ENCODE measurements at places on chromosomes 7 and 10.
A peak's percentile ranks its signal among the peaks of the same experiment; 100 is the strongest.

- DNase-seq = no peak
Observed at GRCh38 chr10:22959292-22959691, 31.4 kb downstream of the ARMC3 start.

DNA sequence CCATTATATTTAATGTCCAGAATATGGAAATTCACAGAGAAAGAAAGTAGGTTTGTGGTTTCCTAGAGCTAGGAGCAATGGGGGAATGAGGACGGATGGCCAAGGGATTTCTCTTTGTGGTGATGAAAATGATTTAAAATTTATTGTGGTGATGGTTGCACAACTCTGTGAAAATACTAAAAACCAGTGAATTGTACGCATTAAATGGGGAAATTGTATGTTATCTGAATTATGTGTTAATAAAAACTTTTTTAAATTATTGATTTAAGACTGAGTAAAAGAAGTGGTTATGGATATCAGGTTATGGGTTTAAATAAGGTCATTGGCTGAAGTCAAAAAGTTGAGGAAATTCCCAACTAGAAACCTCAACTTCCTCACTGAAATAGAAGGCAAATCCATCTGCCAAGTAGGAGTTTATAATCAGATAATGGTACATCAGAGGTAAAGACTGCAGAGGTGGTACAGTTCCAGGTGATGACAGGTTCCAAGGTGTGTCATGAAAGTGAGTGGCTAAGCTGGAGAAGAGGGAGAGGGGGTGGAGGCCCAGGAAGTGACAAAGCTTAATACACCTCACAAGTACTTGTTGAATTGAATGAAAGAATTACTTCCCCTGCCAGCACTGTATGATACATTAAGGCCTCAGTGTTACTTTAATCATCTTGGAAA is 68.9 kb upstream of the CCDC71L start:
- no peak for DNase-seq

GRCh38 chr10:94549221-94549620 is 3.6 kb downstream of the HELLS start:
- DNase-seq = no peak

- no peak for DNase-seq
Observed at GRCh38 chr7:52961084-52961483, 74.3 kb upstream of the POM121L12 start.

- no peak for DNase-seq
Observed at GRCh38 chr10:72263613-72264241, 10.0 kb upstream of the DDIT4 start.

GRCh38 chr10:48805411-48805810 is 120.7 kb downstream of the WDFY4 start:
- DNase-seq = no peak

DNA sequence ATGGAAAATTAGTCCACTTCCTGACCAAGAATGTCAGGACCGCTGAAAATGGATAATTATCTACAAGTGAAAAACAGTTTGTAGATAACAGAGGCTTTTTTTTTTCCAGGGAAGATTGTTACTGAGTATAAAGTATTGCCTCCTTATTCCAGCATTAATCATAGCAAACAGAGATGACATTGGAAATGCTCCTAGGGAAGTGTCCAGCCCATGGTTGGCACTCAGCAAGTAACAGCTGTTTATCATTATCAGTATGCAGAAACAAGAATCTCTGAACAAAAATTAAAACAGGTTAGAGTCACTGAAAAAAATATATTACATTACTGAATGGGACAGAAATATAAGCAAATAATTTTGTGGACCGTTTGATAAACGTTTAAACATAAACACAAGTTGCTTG is 14.6 kb downstream of the FGL2 start:
- DNase-seq = no peak

DNA sequence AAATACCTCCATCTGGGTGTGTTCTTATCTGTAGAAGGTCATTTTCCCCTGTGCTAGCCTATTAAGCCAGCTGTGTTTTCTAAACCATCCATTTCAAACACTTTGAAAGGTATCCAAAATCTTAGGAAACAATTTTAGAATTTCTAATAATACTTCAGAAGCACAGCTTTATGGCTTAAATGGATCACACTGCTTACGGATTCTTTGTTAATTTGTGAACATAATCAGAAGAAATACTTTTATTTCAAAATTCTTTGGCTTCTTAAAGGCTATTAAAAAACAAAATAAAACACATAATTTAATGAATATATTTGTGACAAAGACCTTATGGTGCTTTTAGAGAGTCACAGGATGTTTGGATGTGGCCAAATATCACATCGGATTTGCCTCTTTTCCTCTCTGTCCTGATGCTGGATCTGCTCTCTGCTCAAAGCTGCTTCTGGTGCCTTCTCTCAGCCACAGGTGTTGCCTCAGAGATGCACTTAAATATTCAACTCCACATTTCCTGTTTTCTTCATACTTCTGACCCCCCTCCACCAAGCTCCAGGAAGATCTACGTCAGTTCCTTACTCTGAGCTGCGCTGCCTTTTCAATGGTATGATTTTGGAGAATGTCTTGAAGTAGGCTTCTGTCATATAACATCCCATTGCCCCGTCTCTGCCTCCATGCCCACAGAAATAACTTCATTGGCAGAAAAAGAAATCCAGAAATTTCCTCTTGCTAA is 230.6 kb downstream of the MLLT10 start:
- no peak for DNase-seq

- DNase-seq = no peak
Observed at GRCh38 chr7:149790146-149790548, 16.8 kb upstream of the ZNF467 start.

DNA sequence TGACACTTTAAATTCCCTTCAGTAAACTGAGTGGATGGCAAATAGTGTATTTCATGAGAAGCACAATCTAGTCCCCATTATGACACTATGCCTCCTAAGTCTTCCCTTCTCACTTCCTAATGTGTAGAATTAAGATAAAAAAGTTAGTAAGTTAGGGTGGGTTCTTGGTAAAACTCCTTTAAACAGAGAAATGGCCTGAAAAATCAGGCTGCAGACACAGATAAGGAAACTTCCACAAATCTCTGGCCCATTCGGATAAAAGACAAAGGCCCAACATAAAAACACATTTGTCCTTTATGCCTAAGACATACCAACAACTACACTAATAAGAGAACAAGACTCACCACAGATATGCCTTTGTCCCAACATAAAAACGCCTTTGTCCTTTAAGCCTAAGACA is 21.5 kb downstream of the AKR1C8 start:
- DNase-seq = no peak

GRCh38 chr10:58725901-58726300 is 213.2 kb downstream of the BICC1 start:
- DNase-seq = no peak

DNA sequence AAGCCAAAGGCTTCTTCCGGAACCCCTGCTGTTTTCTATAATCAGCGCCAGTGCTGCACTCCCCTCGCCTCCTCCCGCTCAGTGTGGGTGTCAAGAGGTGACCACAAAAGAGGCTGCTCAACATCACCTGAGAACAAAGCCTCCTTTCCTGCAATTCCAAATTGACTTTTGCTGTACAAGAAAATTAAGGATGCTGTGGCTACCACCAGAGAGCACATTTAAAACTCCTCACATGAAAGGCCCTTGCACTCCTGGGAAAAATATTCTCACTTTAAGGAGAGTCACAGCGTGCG is 96.4 kb downstream of the HIPK2 start:
- no peak for DNase-seq

DNA sequence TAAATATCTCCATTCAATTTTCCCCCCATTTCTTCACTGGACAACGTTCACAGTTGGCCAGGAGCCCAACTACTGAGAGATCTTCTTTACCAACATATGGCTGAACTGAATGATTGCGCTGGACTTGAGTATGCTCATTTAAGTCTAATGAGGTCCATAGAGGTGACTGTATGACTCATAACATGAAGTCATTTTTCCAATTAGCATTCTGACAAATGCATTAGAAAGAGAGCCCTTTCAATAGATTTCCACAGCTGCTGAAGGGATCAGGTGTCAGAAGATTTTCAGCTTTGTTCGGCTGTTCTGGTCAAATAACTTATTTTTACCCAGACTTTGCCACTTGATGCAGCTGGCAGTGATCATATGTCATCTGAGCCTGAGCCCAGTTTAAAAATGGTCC is 438.0 kb downstream of the ETV1 start:
- DNase-seq = no peak

DNA sequence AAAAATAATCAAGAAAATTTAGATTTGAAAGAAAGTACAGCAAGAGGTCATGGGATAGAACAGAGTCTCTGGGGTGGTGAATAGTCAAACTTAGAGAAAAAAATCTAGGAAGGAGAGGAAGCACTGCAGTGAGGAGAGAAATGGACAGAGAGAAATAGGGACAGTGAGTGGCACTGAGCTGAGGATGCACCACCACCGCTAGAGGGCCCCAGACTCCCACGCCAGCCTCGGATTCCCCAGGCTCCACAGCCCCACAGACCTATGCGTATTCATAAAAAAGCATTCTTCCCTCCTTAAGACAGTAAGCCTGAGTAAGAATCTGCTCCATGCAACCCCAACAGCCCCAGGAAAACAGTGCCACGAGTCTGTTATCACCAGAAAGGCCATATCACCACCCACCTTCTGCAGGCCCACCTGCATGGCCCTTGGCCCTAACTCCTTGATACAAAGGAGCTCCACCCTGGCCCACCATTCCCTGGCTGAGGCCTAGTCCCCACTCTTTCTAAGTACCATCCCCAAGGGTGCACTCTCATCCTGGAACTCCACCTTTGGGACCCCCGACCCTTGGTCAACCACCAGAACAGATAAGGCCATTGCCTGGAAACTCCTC is 91.0 kb downstream of the ALOX5 start:
- DNase-seq = peak; percentile 74

DNA sequence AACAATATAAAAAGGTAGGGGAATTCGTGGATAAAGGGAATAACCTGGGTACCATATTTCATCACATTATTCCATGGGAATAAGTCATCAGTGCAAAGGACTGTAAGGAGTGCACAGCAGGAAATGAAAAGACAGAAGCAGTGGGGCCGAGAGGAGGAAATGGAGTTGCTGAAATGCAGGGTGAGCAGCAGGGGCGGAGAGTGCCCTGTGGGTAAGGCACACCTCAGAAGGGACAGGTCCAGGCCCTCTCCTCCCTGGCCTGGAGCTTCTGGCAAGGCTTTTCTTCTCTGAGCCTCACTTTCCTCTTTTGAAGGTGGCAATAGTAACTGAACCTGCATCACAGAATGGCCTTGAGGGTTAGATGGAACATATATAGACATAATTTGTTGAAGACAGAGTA is 26.2 kb downstream of the IKZF1 start:
- no peak for DNase-seq

- peak; percentile 54 for DNase-seq
Observed at GRCh38 chr10:96513698-96514561, at the start of gene TLL2. TSS of gene TLL2 (minus strand) at chr10:96513926. CDS start at chr10:96513685, 241 bp downstream.

DNA sequence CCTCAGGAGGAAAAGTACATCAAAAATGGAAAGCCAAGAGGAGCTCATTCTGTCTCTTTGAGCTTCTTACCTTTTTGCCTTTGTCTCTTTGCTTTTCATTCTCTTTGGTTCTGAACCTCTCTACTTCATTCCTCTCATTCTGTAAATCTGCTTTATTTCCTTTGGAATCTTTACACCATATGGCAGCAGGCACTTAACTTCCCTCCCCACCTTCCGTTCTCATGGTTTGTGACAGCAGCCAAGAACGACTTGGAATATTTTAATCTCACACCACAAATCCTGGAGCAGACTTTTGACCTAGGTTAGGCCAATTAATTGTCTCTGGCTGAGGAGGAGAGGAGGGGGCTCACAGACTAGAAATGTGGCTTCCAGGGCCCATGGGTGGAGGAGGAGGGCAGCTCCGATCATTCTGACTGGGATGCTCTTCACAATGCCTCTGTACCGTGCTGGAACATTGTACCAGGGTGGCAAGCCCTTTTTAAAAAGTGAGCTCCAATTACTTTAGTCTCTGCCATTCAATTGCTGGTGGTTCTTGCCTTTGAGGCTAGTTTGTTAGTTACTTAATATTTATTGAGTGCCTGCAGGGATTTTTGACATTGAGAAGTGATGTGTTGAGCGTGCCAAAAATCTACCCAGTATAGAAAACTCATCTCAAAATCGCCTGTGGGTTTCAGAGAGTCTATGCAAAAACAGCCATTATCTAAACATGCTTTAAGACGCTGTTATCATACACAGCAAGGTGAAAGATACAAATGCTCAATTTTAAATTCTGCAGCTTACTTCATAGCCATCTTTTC is 386.6 kb downstream of the DPP6 start:
- no peak for DNase-seq

DNA sequence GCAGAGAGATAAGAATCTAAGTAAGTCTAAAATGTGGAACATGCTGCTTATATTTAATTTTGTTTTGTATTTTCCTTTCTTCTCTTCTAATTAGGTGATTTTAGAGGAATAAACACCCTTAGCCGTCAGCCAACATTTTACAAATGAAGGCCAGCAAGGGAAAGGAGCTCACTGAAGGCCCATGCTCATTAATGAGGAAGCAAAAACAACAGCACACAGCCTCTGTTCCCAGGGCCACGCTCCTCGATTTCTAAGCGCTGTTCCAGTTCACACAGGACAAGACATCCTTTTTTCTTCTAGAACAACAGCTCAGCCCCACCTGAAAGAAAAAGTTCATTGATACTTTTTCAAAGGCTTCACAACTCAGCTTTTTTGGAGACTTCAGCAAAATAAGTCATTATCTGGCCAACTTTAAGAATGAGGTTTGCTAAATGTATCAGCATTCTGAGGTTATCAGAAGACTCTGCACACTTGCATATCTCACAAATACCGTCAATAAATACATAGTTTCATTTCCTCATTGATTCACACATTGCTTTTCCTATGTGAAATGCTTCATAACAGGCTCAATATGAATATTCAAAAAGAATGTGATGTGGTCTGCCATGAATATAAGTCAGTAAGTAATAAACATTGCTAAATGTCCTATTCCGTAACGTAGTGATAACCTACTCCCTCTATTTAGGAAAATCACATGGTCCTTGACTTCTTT is 34.8 kb upstream of the SFMBT2 start:
- no peak for DNase-seq

DNA sequence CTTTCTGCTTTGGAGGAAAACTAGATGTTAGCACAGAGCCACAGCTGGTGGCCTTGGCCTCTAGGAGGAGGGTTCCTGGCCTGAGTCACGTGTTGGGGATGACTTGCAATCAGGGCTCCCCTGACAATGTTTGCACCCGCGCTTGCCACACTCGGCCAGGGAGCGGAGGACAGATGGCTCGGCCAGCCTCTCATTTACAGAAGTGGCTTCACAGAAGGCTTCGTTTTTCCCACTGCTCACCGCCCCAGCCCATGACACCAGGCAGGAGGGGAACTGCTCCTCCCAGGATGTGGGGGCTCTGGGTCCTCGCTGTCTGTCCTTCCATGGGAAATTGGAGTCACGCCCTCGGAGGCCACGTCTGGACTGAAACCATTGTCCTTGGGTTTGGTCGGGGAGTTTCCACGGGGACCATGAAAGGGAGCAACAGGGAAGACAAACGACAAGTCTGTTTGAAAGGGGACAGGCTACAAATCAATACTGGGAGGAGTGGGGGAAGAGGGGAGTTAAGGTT is 49.6 kb upstream of the UBE3C start:
- DNase-seq = no peak
